Right forelimb (tissue), 1 donor: ENCODE measurements at places on chromosomes 1 and 21.

- no peak for DNase-seq
These were observed 18.0 kb upstream of the EEIG2 start for GRCh38 chr1:108541861-108542260.

- peak; percentile 55 for DNase-seq
These were observed 618 bp downstream of the TRAPPC10 start for GRCh38 chr21:44012474-44013379.

GRCh38 chr21:38965241-38965640 lies 159.5 kb downstream of the ETS2 start:
- no peak for DNase-seq

GRCh38 chr1:219257751-219258150 lies 84.1 kb downstream of the LYPLAL1 start:
- DNase-seq = no peak

GRCh38 chr1:33361532-33362235 lies 40.8 kb upstream of the A3GALT2 start:
- DNase-seq = no peak

GRCh38 chr1:229420765-229421164 lies 13.1 kb downstream of the ACTA1 start:
- no peak for DNase-seq

- peak; percentile 66 for DNase-seq
These were observed 90.8 kb upstream of the ERRFI1 start for GRCh38 chr1:8116894-8117264.
